ENCODE measurements at places on chromosomes 1 and 21. TPM values are rescaled to one million over a fixed set of nuclear protein-coding genes. Genes with fewer than 3 reads are reported as not detected.

- peak; percentile 87 for DNase-seq
Observed at GRCh38 chr1:156122519-156123355, 8.2 kb downstream of the LMNA start.

Gene B3GALNT2
- total RNA-seq: 26.8 TPM

GRCh38 chr1:53781654-53782053 lies 42.7 kb upstream of the GLIS1 start:
- DNase-seq: no peak

DNA sequence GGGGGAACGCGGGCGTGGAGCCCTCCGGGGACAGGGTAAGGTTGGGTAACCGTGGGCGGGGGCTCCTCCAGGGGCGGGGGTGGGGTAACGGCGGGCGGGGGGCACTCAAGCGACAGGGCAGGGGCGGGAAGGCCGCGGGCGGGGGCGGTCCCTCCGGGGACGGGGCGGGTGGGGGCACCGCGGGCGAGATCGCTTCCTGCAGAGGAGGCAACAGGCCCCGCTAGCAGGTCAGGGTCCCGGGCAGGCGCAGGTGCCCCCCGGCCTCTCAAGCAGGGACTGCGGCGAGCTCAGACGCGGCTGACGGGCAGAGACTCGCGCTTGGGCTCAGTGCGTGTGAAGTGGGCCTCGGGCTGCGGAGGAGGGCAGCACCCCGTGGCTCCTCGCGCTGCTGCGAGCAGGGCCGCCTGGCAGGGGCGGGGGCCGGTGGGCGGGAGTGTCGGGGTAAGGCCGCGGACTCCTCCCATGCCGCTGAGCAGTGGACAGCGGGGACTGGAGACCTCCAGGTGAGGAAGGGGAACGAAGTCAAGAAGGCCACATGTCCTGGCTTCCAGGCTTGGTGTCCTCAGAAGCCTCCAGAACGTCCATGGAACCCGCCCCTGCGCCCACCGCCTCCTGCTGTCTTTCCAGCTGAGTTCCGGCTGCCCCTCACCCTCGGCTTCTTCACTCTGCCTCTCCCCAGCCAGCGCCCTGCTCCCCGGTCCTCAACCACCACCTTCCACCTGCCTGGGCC lies 627 bp upstream of the GNB1 start:
- DNase-seq: peak; percentile 53

Gene RIIAD1
- not detected for total RNA-seq

All from H4 (cell line).